ENCODE measurements at places on chromosomes 7 and 10.
A peak's percentile ranks its signal among the peaks of the same experiment; 100 is the strongest.

DNA sequence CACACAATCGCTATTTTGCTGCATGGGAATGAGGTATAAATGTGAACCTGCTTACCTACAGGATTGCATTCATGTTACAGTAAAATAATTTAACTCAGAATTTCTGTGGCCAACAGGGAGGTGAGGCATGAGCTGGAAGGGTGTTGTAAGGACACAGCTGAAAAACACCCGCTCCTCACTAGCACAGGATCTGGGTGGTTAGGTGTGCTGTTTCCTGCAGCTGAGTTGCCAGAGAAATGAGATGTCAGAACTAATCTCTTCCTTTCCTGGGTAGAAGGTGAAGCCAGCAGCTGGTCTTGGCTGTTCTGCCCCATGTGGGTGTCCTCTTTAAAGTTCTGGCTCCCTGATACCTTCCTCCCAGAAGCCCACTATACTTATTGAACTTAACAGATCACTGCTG is 39.0 kb upstream of the ZNF438 start:
- no peak overlapping the region for H3K4me3 ChIP-seq
- no peak for DNase-seq
- no peaks in the 10 kb centered on the region for H3K27me3 ChIP-seq
- H3K4me1 ChIP-seq = no peaks in the 10 kb centered on the region

DNA sequence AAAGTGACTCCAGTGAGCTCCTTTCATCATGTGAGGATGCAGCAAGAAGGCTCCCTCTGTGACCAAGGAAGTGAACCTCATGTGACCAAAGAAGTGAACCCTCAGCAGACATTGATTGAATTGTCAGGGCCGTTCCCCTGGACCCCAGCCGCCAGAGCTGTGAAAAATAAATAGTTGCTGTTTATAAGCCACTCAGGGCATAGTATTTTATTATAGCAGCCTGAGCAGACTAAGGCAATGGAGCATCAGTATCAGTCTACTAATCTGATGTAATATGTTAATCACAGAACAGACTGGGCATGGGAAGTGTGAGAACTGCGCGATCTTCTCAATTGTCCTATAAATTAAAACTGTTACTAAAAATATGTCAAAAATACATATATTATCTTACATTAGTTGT is 384.5 kb upstream of the PRKCQ start:
- no peaks in the 10 kb centered on the region for H3K36me3 ChIP-seq
- DNase-seq = no peak
- no peak overlapping the region for H3K27ac ChIP-seq
- no peaks in the 10 kb centered on the region for H3K4me1 ChIP-seq
- peaks cover 6% of the 10 kb centered on the region for H3K27me3 ChIP-seq
- no peak overlapping the region for H3K4me3 ChIP-seq

GRCh38 chr7:20152511-20152910 is 64.7 kb downstream of the MACC1 start:
- H3K27me3 ChIP-seq = no peaks in the 10 kb centered on the region
- H3K4me3 ChIP-seq = no peak overlapping the region
- no peak for DNase-seq
- H3K4me1 ChIP-seq = peaks cover 17% of the 10 kb centered on the region

DNA sequence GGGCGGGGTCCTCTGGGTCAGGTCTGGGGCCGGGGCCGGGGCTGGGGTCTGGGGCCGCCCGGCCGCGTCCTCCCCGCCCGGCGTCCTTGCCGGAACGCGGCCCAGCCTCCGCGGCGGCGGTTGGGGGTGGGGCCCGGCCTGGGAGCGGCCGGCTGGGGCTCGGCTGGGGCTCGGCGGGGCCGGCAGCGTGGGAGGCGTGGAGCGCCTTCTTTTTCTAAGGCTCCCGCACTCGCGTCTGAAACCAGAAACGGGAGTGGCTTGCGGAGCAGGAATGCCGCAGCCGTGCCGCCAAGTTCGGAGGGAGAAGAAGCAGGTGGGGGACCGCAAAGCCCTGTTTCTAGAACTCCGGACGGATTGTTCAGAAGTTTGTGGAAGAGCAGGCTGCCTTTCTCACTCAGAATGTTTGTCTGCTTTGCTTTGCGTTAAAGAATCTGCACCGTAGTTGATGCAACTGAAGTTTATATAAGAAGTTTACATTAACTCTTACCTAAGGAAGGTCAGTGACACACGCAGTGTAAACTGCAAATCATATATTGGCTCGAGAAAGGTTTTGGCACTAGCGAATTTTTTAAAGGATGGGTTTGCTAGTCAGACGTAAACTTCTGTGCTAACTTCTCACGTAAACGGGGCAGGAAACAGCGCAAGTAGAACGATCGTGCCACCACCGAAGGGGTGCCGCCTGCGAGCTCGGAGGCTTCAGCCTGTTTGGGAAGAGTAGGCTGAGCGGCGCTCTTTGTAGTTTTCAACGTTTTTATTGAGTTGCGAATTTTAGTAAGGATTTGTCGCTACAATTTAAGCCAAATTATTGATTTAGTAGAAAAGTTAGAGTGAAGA is 729 bp downstream of the DNAJB6 start:
- H3K36me3 ChIP-seq = no peaks in the 10 kb centered on the region
- H3K27ac ChIP-seq = peak overlapping the region; percentile 97
- peak overlapping the region; percentile 93 for H3K4me3 ChIP-seq
- H3K27me3 ChIP-seq = no peaks in the 10 kb centered on the region
- DNase-seq = no peak

- no peak for DNase-seq
- peaks cover 14% of the 10 kb centered on the region for H3K4me1 ChIP-seq
- no peak overlapping the region for H3K27ac ChIP-seq
- H3K4me3 ChIP-seq = no peak overlapping the region
These were observed 22.3 kb downstream of the DENND2A start for GRCh38 chr7:140618306-140618705.

GRCh38 chr7:90407484-90407821 is 4.2 kb downstream of the CLDN12 start:
- no peaks in the 10 kb centered on the region for H3K27me3 ChIP-seq
- H3K4me3 ChIP-seq = no peak overlapping the region
- no peaks in the 10 kb centered on the region for H3K4me1 ChIP-seq
- no peak overlapping the region for H3K27ac ChIP-seq

DNA sequence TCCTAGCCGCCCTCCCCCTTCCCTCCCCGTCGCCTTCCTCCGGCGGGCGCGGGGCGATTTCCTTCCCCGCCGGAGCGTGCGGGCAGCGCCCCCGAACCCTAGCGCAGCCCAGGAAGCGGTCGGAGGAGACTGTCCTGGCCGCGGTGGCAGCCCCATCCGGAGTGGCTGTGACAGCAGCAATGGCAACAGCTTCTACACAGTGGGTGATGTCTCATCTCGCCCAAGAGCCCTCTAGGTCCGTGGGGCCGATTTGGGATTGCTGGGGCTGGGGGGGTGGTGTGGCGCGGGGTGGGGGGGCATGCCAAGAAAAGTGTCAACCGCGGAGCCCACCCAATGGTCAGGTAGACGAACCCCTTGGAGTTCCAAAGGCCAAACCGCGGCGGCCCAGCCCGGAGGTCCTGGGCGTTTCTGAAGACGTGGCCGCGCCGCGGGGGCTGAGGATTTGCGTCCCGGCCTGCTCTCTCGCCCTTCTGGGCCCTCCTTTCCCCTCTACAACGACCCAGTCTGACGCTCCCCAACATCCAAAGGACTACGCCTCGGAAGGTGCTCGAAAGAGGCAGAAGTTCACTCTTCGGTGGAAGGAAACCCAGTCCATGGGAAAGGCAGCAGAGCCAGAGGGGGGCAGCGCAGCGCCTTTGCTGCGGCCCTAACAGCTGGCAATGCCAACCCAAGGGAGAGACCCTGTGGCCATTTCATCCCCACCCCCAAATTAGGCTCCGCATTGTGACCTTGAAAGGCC is 603 bp upstream of the TWIST1 start:
- no peaks in the 10 kb centered on the region for H3K36me3 ChIP-seq
- peak overlapping the region; percentile 59 for H3K4me3 ChIP-seq
- no peak for DNase-seq
- peaks cover 5% of the 10 kb centered on the region for H3K27me3 ChIP-seq
- H3K4me1 ChIP-seq = peaks cover 34% of the 10 kb centered on the region

DNA sequence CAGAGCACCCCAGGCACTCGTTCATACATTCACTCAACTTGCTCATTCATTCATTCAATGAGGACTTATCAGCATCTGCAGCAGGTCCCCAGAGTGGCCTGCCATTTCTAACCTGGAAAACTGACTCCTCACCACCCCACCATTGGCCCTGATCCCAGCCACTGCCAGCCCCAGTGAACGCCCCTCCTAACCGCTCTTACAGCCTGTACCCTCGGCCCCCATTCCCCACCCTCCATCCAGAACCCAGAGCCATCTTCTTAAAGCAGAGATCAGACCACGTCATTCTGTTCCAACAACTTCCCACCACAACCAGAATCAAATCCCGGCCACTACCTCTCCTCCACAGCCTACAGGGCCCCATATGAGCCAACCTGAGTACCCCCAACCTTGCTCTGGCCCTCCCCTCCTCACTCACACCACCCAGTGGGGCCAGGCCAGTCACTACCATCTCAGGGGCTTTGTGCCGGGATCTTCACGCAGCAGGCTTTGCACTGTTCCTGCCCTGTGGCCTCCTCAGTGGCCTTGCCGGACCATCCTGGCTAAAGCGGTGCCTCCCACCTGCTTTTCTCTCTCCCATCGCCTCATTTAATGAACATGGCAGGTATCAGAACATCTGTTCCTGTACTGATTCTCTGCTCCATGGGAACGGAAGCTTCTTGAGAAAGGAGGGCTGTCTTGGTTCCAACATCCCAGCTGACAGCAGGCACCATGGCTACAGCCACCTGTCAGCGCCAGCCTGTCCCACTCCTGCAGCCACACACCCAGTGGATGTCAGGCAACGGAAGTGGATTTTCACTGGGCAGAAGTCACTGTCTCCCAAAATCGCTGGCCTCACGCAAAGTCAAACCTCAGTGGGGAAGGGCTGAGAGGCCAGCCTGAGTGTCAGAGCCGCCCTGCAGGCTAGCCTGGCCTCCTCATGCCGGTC is 45.4 kb downstream of the FAM53B start:
- H3K36me3 ChIP-seq = no peaks in the 10 kb centered on the region
- DNase-seq = no peak
- H3K4me3 ChIP-seq = no peak overlapping the region
- no peaks in the 10 kb centered on the region for H3K27me3 ChIP-seq

DNA sequence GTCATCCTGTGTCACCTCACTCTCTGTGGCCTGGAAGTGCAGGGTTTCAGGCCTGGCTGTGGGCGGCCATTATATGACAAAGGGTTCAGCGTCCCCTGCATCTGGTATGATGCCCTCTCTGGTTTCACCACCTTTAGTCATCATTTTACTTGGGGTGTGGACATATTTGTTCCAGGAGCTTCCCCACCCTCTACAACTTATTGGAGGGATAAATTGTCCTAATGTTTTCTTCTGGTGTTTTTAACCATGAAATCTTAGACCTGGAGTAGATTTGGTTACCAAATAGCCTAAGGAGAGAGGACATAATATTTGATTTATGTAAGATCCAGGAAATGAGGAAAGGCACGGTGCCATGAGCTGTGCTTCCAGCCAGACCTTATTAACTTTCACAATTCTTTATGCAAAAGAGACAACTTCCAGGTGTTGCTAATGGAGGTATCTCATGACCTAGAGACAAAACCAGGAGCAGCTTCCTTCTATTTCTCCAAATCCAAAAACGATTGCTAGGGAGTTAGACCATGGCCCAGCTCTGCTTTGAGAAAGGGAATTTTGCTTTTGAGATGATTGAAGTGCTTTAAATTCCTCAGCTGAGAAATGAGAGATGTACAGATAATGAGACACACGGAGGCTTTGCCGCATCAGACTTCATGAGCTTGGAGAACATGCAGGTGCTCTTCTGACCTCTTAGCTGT is 20.9 kb downstream of the WBP1L start:
- H3K4me3 ChIP-seq = no peak overlapping the region
- H3K27ac ChIP-seq = no peak overlapping the region
- no peak for DNase-seq
- peaks cover 27% of the 10 kb centered on the region for H3K4me1 ChIP-seq
- peaks cover 25% of the 10 kb centered on the region for H3K36me3 ChIP-seq

- H3K4me1 ChIP-seq = no peaks in the 10 kb centered on the region
- no peaks in the 10 kb centered on the region for H3K36me3 ChIP-seq
- no peak overlapping the region for H3K27ac ChIP-seq
- H3K27me3 ChIP-seq = no peaks in the 10 kb centered on the region
- peak overlapping the region; percentile 17 for H3K4me3 ChIP-seq
These were observed 53.0 kb upstream of the TNKS2 start for GRCh38 chr10:91745090-91745831.

GRCh38 chr7:37901236-37901827 is 15.3 kb downstream of the SFRP4 start:
- H3K36me3 ChIP-seq = no peaks in the 10 kb centered on the region
- H3K27ac ChIP-seq = no peak overlapping the region
- peaks cover 8% of the 10 kb centered on the region for H3K4me1 ChIP-seq
- no peak for DNase-seq
- no peaks in the 10 kb centered on the region for H3K27me3 ChIP-seq
- no peak overlapping the region for H3K4me3 ChIP-seq

DNA sequence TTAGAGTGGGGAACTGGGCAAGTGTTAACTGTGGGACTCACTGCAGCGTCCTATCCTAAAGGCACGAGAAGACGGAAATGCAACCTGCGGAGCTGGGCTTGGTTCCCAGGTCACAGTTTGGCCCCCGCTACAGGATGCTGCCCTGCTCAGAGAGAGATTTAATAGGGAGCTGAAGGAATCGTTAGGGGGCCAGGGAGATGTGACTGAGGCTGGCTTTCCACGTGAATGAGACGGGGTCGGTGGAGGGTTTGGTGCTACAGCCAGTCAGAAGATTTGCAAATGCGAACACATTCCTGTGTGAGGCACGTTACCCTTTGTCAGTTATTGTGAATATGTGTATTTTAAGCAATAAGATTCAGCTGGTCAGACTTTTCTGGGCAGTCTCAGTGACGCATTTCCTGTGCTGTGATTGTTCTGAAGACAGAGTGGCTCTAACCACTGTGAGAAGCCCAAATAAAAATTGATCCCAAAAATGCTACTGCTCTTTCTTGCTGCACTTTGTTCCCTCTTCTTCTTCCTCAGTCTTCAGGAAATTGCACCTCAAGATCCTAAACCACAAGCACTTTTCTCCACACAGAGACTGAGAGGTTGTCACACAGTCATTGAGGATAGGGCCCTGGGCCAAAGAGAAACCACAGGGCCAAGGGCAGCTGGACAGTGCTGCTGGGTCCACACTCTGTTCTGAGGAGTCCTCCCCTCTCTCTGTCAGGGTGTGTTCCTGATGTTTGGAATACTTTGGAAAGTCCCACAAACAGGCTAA is 21.2 kb downstream of the CYP17A1 start:
- H3K4me3 ChIP-seq = no peak overlapping the region
- peaks cover 67% of the 10 kb centered on the region for H3K4me1 ChIP-seq
- DNase-seq = no peak
- peak overlapping the region; percentile 96 for H3K27ac ChIP-seq

DNA sequence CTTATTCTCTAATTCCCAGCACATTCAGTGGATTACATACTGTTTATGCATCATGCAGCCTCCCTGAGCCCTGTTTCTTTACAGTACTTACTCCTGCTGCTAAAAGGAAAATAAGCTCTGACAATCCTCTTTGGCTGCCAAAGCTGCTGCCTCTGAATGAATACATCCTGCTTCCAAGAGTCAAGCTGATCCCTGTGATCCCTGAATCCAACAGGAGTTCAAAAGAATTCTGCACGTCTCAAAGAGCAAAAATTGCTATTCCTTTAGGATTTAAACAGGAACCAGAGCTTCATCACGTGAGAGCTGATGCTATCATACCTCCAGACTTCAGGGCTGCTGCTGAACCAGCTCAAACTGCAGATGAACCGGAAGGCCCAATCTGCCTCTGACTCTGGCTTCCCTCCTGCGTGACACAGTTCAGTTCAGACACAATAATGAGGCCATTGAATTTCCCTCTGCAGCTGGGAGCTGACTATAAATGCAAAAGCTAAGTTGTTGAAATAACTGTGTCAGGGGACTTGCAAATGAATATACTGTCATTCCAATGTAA is 851.0 kb upstream of the PHF14 start:
- no peaks in the 10 kb centered on the region for H3K4me1 ChIP-seq
- H3K4me3 ChIP-seq = no peak overlapping the region
- no peaks in the 10 kb centered on the region for H3K27me3 ChIP-seq
- no peak overlapping the region for H3K27ac ChIP-seq

All from esophagus squamous epithelium (tissue), 5 donors.